Heart right ventricle (tissue), 16 donors: ENCODE measurements at places on chromosomes 2 and 18.
A peak's percentile ranks its signal among the peaks of the same experiment; 100 is the strongest.

GRCh38 chr18:48975817-48976649 lies 25.3 kb upstream of the SMAD7 start:
- DNase-seq, result peak; percentile 48

GRCh38 chr2:3647831-3648651 lies 10.0 kb upstream of the ALLC start:
- no peak for DNase-seq

GRCh38 chr2:48844417-48845155 lies 89.1 kb upstream of the LHCGR start:
- no peak for DNase-seq

- DNase-seq, result no peak
Measured at GRCh38 chr2:96556441-96557330, 20.1 kb downstream of the ARID5A start.

DNA sequence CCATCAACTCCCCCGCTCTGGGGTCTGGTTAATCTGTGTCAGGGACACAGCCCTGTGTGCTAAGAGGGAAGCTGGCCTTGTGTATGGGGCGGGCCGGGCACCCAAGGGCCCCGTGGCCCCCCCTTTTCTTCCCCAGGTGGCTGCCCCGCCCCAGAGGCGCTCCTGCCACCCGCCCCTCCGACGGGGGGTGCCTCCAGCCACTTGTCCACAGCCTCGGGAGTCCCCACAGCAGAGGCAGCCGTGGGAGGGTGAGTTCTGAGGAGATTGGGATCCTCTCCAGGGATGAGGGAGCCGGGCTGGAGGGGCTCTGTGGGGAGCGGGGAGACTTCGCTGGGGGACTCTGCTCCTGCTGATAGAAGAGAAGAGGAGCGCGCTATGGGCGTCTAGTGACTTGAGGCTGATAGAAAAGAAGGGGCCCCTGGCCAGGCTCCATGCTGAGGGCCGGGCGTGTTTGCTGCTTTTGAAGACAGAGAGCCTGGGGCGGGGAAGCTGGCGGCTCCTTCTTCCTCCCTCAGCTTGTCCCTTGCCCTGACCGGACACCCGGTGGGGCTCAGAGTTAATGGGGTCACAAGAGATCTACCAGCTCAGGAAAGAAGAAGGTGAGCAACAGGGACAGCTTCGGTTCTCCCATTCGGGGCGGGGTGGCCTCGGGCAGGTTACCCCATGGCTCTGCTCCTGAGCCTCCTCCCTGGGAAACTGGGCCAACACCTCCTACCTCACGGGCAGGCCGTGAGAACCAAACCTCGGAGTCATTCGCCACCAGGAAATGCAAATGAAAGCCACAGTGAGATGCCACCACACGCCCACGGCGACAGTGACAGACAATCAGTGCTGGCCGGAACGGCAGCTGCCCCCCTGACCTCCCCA lies 89.4 kb upstream of the TAF1B start:
- DNase-seq, result no peak

- no peak for DNase-seq
Measured at GRCh38 chr2:70527447-70528080, 26.1 kb downstream of the TGFA start.
